Uterus (tissue), 4 donors: ENCODE measurements at places on chromosomes 7 and 10. TPM values are rescaled to one million over a fixed set of nuclear protein-coding genes. Genes with fewer than 3 reads are reported as not detected.
A peak's percentile ranks its signal among the peaks of the same experiment; 100 is the strongest.

The DNAJC12 gene
- 8.2 TPM for total RNA-seq

DNA sequence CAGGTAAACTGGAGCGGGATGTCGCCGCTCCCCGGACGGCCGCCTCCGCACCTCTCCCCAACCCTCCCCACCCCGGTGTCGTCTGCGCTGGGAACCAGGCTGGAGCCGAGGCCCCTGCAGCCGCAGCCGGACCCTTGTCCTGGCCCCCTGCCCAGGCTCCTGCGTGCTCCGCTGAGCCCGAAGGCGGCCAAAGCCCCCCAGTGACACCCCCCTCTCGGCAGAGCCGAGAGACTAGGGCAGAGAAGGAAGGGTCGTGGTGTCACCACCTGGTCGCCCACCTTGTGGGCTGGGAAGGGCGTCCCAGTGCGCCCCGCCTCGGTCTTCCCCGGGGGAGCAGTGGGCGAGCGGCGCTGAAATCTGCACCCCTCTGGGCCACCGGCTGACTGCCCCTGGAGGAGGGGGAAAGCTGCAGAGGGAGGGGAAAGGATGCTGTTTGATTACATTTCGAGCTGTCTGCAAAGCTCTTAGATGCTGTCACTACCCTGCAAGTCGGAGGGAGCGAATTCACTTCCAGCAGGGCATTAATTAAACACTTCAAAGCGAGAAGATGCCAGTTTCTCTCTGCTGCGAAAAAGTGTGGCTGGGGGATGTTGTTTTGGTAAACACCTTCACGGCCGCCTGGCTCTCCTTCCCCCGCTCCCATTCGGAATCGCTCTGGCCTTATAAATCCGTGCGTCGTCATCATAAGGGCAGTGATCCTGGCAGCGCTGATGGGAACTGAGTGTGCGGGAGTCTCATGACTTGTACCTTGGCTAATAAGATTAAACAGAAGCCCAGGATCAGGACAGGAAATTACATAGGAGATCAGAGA, 622 bp downstream of the DYNC1I1 start:
- H3K36me3 ChIP-seq: no peaks in the 10 kb centered on the region
- no peaks in the 10 kb centered on the region for H3K27me3 ChIP-seq
- H3K4me3 ChIP-seq: peak overlapping the region; percentile 62
- H3K4me1 ChIP-seq: no peaks in the 10 kb centered on the region
- peak; percentile 20 for DNase-seq

GRCh38 chr10:2280713-2281300, 543.5 kb upstream of the ADARB2 start:
- H3K27ac ChIP-seq: no peak overlapping the region
- H3K27me3 ChIP-seq: no peaks in the 10 kb centered on the region
- H3K4me1 ChIP-seq: no peaks in the 10 kb centered on the region
- no peak overlapping the region for H3K4me3 ChIP-seq

DNA sequence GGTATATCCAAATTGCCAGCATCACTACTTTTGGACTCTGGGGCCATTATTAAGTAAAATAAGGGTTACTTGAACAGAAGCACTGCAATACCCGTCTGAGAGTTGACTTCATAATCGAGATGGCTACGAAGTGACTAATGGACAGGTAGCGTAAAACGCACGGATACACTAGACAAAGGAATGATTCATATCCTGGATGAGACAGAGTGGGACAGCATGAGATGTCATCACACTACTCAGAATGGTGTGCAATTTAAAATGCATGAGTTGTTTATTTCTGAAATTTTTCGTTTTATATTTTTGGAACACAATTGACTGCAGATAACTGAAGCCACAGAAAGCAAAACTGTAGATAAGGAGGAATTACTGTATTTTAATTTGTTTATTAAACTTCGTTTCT, 421.5 kb upstream of the LRGUK start:
- no peaks in the 10 kb centered on the region for H3K27me3 ChIP-seq
- no peak for DNase-seq
- H3K27ac ChIP-seq: no peak overlapping the region
- no peak overlapping the region for H3K4me3 ChIP-seq

The PDE6C gene
- not detected for total RNA-seq

GRCh38 chr10:77011874-77012811, 625.5 kb downstream of the KCNMA1 start:
- no peaks in the 10 kb centered on the region for H3K36me3 ChIP-seq
- no peaks in the 10 kb centered on the region for H3K27me3 ChIP-seq

DNA sequence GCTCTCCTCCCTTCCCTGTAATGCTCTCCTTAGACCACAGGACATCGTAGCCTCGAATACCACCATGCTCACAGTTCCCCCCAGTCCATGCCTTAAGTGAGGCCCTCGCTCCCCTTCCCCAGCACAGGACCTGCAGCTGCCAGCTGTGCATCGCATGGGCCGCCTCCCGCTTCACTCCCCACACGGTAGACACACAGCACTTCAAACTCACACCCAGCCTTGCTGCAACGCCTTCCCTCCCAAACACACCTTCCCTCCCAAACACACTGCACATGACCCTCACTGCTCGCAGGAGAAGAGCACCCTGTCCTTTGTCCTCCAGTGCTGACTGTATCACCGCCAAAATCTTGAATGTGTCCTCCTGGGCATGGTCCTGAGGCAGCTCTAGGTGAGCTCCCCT, 42.6 kb downstream of the COBL start:
- H3K36me3 ChIP-seq: no peaks in the 10 kb centered on the region
- H3K4me3 ChIP-seq: no peak overlapping the region

- no peaks in the 10 kb centered on the region for H3K4me1 ChIP-seq
- no peaks in the 10 kb centered on the region for H3K36me3 ChIP-seq
- H3K27ac ChIP-seq: no peak overlapping the region
- no peak overlapping the region for H3K4me3 ChIP-seq
These were observed 185.8 kb downstream of the SORCS1 start for GRCh38 chr10:106978756-106979155.

DNA sequence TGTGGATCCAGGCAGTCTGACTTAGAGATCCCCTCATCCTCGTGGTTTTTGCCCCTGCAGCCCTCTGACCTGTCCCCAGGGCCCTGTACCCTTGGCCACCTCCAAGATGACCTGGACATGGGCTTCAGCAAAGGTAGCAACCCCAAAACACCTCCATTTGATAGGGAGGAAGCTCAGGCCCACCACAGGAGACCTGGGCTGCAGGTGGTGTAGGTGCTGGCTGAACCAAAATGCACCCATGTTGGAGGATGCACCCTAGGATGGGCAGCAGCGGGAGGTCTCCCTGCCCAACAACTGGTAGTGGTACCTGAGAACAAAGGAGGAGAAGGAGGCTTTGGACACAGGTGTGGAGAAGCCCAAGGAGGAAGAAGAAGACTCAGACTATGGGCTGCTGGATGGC, 188.7 kb downstream of the ZNF716 start:
- H3K4me3 ChIP-seq: no peak overlapping the region
- no peak for DNase-seq
- H3K4me1 ChIP-seq: no peaks in the 10 kb centered on the region
- H3K27me3 ChIP-seq: no peaks in the 10 kb centered on the region
- no peaks in the 10 kb centered on the region for H3K36me3 ChIP-seq

- no peak for DNase-seq
- no peaks in the 10 kb centered on the region for H3K27me3 ChIP-seq
- no peaks in the 10 kb centered on the region for H3K4me1 ChIP-seq
- H3K27ac ChIP-seq: no peak overlapping the region
These were observed 125.7 kb downstream of the ARHGAP22 start for GRCh38 chr10:48478980-48479811.

The CCL24 gene
- total RNA-seq: not detected

The PHYHIPL gene
- not detected for total RNA-seq

DNA sequence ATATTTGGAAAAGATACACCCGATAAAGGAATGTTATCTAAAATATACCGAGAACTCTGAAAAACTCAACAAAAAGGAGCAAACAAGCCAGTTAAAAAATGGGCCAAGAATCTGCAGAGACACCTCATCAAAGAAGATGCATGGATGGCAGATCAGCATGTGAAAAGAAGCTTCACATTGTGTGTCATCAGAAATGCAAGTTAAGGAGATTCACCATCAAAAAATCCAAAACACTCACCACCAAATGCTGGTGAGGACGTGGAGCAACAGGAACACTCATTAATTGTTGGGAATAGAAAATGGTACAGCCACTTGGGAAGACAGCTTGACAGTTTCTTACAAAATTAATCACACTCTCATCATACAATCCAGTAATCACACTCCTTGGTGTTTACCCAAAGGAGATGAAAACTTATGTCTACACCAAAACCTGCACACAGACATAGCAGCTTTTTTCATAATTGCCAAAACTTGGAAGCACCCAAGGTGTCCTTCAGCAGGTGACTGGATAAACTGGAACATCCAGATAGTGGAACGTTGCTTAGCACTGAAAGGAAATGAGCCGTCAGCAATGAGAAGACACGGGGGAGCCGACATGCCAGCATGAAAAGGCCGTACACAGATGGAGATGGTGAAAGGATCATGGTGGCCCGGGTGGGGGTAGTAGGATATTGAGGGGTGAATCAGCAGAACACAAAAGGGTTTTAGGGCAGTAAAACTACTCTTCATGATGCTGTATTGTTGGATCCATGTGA, 27.9 kb upstream of the PWWP2B start:
- no peak for DNase-seq
- H3K4me1 ChIP-seq: no peaks in the 10 kb centered on the region
- H3K36me3 ChIP-seq: no peaks in the 10 kb centered on the region

GRCh38 chr10:104613406-104613805, 27.7 kb upstream of the SORCS3 start:
- no peaks in the 10 kb centered on the region for H3K36me3 ChIP-seq
- H3K4me1 ChIP-seq: no peaks in the 10 kb centered on the region
- no peak overlapping the region for H3K4me3 ChIP-seq
- H3K27ac ChIP-seq: no peak overlapping the region
- DNase-seq: no peak

GRCh38 chr10:127296696-127297095, 100.3 kb upstream of the INSYN2A start:
- H3K36me3 ChIP-seq: no peaks in the 10 kb centered on the region
- H3K27ac ChIP-seq: no peak overlapping the region
- H3K4me3 ChIP-seq: no peak overlapping the region
- H3K27me3 ChIP-seq: no peaks in the 10 kb centered on the region
- DNase-seq: no peak
- no peaks in the 10 kb centered on the region for H3K4me1 ChIP-seq

- H3K4me3 ChIP-seq: no peak overlapping the region
- peak overlapping the region; percentile 71 for H3K27ac ChIP-seq
- no peaks in the 10 kb centered on the region for H3K36me3 ChIP-seq
- peak; percentile 35 for DNase-seq
- no peaks in the 10 kb centered on the region for H3K27me3 ChIP-seq
- H3K4me1 ChIP-seq: peaks cover 12% of the 10 kb centered on the region
These were observed 1027.7 kb downstream of the LRMDA start for GRCh38 chr10:76459016-76459730.

GRCh38 chr10:77012812-77013500, 624.7 kb downstream of the KCNMA1 start:
- no peaks in the 10 kb centered on the region for H3K27me3 ChIP-seq
- H3K4me1 ChIP-seq: no peaks in the 10 kb centered on the region
- H3K27ac ChIP-seq: peak overlapping the region; percentile 32

- H3K4me1 ChIP-seq: no peaks in the 10 kb centered on the region
- DNase-seq: no peak
- H3K27ac ChIP-seq: no peak overlapping the region
- H3K36me3 ChIP-seq: no peaks in the 10 kb centered on the region
These were observed 411.0 kb upstream of the FOXK1 start for GRCh38 chr7:4270941-4271715.

GRCh38 chr10:28077889-28078288, 79.0 kb upstream of the ODAD2 start:
- H3K27me3 ChIP-seq: no peaks in the 10 kb centered on the region
- no peak overlapping the region for H3K27ac ChIP-seq
- H3K36me3 ChIP-seq: no peaks in the 10 kb centered on the region
- H3K4me1 ChIP-seq: no peaks in the 10 kb centered on the region
- H3K4me3 ChIP-seq: no peak overlapping the region
- no peak for DNase-seq

The DYNC1I1 gene
- total RNA-seq: 17.9 TPM
